ENCODE measurements at places on chromosomes 12 and 14.

- DNase-seq = no peak
Measured at GRCh38 chr14:81533212-81533535, 479 bp downstream of the SEL1L start.

DNA sequence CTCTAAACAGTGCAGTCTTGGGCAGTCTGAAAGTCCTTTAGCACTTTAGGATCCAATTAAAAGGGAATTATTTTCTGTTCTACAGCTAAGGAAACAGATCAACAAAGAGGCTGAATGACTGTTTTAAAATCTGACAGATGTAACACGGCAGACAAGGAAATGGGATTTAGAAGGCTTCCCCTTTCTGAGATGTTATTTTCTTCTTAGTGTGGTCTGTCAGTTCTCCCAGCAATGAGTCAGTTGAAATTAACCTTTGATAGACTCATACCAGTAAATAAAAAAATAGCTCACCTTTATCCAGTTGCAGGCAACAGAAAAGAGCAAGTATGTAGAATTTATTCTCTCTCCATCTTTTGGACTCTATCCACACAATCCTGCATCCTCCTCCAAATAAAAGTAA lies 98.1 kb downstream of the NEDD1 start:
- DNase-seq = no peak

DNA sequence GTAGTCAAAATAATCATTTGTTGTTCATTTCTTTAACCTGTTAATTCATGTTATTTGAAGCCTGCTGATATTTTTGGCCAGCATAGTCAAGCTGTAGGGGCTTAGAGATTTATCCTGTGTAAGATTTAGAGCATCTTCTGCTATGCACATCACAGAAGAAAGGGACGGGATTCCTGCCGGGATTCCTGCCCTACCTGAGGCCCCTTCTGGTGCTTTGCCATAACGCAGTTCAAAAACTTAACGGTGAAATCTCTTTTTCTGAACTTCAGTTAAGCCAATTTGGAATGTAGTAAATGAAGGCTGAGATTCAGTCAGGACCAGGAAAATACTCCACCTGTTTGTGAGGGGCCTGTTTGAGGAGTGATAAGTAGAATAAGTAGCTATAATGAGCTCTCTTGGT lies 50.7 kb upstream of the TMEM260 start:
- no peak for DNase-seq

DNA sequence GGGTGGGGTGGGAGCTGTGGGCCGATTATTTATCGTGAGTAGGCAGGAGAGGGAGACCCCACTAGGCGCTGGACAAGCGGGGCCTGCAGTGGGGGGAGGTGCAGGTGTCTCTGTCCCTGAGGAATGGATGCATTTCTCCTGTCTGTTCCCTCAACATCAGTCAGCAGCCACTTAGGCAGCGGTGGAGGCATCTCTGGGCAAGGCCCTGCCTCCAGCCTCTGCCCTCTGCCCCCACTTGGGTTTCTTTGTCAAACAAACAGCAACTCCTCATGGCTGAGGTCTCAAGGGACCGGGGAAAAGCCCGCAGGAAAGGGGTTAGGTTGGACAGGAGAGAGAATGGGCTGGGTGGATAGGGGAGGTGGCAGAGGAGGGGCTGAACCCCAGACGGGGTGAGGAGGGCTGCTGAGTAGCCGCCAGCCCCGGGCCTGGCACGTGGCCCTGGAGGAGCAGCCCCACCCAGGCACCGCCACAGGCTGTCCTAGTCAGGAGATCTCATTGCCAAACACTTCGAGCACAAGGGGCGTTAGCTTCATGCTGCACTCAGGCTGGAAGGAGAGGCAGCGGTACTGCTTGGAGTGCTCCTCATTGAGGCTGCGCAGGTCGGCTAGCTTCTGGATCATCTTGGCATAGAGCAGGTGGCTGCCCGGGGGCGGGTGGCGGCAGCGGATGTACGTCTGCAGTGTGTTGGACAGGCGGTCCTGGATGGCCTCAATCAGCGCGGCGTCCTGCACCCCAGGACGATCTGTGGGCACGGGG lies 24.7 kb upstream of the HDAC7 start:
- DNase-seq = no peak

DNA sequence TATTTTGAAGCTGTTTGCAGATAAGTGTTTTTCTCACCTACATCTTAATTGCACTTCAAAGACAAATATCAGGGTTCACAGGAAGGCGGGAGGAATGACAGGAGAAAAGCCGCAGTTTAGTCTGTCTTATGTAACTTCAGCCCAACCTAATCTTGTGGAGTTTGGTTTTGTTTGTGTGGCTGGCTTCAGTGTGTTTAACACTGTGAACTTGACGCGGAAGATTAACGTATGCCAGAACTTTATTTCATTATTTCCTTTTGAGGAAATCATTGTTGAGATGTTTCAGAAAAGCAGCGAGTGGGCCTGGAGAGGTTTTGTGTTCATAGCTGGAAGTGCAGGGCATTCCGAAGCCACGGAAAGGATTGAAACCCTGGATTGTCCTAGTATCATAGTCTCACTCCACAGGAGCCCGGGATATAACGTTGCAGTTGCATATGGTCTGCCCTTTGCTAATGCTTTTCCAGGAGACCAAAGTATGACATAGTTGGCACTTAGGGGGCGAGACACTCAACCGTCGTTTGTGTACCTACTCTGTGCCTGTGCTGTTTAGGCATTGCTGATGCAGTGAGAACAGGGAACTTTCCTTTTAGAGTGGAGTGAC lies 2.0 kb downstream of the PELI2 start:
- no peak for DNase-seq

DNA sequence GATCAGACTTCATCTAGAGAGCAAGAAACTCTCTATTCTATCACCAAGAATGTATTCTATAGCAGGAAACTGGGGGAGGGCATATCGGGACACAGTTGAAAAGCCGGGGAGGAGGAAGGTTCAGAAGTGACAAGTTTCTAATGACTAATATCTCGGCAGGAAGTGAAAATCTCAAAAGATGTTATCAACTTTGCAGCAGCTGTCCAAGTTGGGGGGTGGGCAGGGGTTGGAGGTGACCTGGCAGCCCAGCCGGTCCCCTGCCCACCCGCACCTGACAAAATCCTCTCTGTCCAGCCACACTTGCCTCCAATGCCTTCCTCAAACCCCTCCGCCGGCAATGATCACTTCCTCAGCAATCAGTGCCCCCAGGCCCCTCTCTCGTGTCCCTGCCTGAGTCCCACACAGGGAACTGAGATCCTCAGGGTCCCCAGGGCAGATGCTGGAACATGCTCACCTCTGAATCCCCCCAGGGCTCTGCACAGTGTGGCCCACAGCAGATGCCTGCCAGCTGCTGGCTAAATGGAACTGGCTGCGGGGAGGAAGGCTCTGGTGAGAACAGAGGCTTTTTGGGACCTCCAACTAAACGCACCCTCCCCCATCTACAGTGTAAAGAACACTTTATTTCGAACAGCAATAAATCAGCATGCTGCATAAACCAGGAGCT lies 43.9 kb downstream of the CCDC88C start:
- no peak for DNase-seq

GRCh38 chr14:104510794-104511611 lies 68.6 kb upstream of the C14orf180 start:
- DNase-seq = no peak

GRCh38 chr12:70258605-70259403 lies 15.6 kb downstream of the CNOT2 start:
- DNase-seq = no peak

DNA sequence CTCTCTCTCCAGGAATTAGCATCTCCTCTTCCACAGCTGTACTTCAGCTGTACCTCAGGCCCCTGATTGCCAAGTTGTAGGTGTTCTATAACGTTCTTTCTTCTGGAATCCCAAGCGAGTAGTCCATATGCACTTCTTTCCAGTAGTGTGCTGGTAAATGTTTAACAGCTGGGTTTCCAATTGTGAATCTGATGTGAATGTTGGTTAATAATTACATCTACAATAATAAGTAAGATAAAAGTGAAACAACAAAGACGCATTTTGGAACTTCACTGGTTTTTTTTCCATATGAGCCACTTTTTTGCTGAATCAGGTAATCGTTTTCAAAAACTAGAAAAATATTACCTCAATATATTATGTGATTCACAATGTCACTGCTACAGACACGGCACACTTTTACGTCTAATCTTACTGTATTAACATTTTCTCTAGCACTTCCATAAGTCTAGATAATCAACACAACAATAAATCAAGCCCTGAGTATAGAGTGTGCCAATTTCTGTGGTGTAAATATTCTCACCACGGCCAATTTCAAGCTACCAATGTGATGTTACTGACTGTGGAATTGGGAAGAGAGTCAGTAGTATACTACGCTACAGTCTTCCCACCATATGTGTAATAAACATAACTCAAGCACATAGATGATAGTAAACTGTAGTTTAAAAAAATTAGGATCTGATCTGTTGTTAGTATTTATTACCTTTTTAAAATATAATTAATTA lies 113.0 kb downstream of the ZFP36L1 start:
- no peak for DNase-seq

GRCh38 chr12:92739113-92739512 lies 36.3 kb downstream of the PLEKHG7 start:
- DNase-seq = no peak

GRCh38 chr14:68312884-68313610 lies 479.8 kb downstream of the ZFP36L1 start:
- DNase-seq = no peak

- DNase-seq = no peak
Measured at GRCh38 chr12:19654650-19655376, 215.5 kb downstream of the AEBP2 start.

GRCh38 chr12:94567761-94568160 lies 82.6 kb downstream of the TMCC3 start:
- no peak for DNase-seq

DNA sequence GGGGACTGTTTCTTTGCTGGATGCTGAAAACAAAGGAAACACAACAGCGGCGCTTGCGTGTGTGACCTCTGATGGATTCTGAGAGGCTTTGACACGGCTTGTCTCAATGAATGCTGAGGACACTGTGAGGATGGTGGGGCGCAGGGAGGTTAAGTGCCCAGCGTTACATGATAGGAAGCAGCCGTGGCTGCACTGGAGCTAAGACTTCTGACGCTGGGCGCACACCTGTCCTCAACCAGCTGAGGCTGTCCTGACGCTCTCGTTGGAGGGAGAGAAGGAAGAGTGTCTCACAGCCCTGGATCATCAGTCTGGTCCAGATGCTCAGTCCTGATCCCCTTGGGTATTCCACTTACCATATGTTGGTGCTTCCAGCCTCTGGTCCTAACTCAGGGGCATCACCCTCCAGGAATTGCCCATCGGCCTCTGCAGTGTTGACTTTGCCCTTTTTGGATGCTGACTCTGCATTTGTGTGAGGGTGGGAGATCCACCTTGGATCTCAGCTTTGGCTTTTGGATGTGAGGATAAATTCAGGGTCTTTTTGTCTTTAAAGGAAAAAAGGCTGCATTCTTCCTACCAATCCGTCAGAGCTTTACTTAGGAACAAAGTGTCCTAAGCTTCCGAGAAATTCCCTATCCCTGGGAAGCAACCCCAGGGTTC lies 125.2 kb downstream of the ZNF664 start:
- no peak for DNase-seq

DNA sequence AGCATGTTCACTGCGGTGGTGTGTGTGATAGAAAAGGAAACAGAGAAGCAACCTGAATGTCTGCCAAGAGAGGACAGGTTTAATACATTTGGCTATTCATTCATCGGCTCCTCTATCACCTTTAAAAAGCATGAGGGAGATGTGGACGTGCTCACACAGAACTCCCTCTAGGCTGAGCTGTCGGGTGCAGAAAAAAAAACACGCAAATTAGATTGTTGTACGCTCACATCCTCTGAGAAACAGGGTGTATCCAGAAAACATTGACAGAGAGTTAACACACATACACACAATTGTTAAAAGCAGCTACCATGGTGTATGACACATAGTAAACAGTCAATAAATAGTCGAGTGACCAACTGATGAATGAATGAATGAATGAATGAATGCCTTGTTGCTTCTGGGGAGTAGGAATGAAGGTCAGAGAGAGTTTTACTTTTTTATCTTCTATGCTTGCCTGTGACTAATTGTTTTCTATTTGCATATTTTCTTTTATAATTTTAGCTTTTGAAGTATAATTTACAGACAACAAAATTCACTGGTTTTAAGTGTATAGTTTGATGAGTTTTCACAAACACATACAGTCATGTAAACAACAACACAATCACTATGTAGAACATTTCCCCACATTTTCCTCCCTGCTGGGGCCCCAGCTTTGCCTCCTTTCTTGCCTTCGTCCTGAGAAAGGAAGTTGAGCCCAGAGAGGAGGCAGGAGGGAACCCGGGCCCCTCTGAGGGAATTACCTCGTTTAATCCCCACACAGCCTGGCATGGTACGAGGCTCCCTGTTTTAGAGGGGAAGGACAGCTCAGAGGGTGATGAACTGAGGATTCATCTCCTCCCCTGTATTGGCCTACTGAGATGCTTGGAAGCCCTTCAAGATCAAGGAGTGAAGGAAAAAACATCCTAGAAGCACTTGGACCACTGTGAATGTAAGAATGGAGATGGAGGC lies 19.7 kb upstream of the FAM222A start:
- no peak for DNase-seq

DNA sequence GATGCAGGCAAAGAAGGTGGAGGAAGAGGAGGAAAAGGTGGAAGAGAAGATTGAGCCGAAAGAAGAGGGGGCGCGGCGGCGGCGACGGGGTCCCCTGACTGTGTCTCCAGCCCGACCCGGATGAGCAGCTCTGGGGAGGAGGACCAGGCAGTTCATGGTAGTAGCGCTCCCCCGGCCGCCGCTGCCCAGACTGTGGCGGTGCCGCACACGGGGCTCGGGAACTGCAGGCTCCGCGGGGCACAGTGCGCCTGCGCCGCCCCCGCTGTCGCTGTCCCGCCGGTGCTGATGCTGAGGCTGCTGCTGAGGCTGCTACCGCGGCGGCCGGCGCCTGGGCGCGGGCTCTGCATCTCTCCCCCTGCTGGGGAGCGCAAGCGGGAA lies at the start of gene KCNH5:
TSS of gene KCNH5 (minus strand) at position 225 of the 378 bp plus-strand sequence. CDS start 272 bp downstream, outside the sequence.
- peak; percentile 8 for DNase-seq

DNA sequence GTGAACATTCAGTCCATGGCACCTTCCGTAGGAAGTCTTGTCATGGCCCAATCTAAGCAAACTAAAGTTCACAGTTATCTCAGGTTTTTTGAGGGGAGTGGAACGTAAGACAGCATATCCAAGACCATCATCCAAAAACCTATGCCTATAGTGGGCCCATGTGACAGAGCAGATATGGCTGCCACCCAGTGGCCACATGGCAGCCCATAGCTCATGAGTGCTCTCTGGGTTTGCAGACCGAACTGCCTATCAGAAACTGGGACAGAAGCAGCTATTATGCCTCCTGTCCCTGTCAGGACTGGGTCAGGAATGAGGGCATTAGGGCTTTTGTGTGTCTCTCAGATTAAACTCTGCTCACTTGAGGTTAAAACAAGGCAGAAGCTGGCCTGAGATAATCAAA lies 503.7 kb downstream of the NRXN3 start:
- DNase-seq = no peak

GRCh38 chr14:103136388-103137271 lies 13.4 kb downstream of the TNFAIP2 start:
- no peak for DNase-seq

GRCh38 chr14:58784931-58785330 lies 147.2 kb downstream of the DACT1 start:
- DNase-seq = no peak

DNA sequence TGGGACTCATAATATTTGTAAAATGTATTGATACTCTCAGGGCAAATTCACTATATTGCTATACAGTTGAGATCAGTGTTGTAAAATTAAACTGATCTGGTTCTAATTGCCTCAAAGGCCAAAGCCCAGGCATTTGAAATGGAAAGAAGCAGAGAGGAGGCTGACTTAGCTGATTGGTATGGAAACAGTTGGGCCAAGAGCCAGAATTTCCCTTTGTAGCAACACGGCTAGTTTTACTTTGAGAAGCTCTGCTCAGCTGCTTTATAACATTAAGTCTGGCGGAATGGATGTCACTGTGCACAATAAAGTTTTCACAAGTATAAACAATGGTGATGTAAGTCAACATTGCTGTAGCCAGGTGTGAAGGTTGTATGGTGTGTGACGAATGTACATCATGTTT lies 186.4 kb downstream of the MSRB3 start:
- no peak for DNase-seq
